ENCODE measurements at places on chromosomes 3 and 15.

- no peak for DNase-seq
Observed at GRCh38 chr15:36323615-36324014, 255.8 kb upstream of the CDIN1 start.

DNA sequence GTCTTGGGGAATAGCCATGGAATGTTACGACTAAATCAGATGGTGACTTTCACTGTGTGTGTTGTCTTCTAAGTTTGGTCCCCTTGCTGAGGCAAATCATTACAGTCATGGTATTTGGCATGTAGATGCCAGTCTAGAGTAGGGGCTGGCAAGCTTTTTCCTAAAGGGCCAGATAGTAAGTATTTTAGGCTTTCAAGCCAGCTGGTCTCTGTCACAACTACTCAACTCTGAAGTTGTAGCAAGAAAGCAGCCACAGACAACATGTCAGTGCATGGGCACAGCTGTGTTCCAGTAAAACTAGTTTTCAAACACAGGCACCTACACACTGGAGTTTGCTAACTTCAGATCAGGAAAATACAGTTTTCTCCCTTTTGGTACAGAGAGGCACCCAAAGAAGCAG, 39.3 kb downstream of the CCR3 start:
- no peak for DNase-seq

GRCh38 chr3:196640297-196641018, 964 bp downstream of the NRROS start:
- DNase-seq: no peak

- DNase-seq: no peak
Observed at GRCh38 chr3:172021164-172021563, 18.2 kb upstream of the FNDC3B start.

DNA sequence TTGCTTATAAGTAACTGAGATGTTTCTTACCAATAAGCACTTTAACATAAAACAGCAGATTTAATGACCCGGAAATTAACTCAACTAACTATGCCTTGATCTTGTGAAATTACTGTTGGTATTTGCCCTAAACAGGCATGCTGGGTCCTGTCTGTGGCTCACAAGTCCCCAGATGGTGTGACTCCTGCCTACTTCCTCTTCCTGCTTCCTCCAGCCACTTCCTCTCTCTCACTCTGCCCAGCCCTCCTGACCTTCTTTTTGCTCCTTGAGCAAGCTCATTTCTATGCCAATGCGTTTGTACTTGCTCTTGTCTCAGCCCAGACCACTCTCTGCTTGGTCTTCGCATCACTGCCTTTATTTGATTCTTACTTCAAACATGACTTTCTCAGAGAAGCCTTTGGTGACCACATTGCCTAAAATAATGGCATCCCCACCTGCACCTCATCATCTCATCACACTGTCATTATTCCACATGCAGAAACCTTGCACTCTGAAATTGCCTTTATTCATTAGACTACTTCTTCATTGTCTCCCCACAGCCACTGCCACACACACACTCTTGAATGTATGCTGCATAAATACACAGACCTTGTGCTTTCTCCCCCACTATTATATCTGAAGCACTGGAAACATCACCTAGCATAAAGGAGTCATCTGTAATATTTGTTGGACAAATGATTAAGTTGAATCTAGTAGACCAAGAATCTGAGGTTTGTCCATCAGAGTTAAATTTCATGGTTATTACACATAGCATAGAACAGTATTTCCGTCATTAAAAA, 256.3 kb upstream of the SEMA6D start:
- no peak for DNase-seq

GRCh38 chr3:11230125-11230524, 42.1 kb upstream of the ATG7 start:
- DNase-seq: no peak

DNA sequence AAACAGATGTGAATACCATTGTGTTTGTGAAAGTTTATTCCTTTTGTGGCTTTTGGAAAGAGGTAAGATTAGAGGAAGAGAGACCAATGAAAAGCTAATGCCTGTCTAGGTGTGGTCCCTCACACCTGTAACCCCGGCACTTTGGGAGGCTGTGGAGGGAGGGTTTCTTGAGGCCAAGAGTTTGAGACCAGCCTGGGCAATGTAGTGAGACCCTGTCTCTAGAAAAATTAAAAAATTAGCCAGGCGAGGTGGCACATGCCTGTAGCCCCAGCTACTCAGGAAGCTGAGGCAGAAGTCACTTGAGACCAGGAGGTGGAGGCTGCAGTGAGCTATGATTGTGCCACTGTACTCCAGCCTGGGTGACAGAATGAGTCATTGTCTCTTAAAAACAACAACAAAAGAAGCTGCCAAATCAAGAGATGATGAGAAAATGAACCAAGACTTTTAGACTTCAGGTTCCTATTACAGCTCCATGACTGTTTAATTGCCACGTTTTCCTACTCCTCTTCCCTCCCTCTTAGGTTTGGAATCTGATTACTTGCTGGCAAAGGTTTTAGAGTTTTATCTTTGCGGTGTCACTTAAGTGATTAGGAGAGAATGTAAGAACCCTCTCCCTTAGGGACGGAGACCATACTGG, 68.7 kb downstream of the CGNL1 start:
- DNase-seq: no peak

- no peak for DNase-seq
Observed at GRCh38 chr15:84967380-84967779, 14.3 kb upstream of the PDE8A start.
